ENCODE measurements at places on chromosomes 11 and 22.

DNA sequence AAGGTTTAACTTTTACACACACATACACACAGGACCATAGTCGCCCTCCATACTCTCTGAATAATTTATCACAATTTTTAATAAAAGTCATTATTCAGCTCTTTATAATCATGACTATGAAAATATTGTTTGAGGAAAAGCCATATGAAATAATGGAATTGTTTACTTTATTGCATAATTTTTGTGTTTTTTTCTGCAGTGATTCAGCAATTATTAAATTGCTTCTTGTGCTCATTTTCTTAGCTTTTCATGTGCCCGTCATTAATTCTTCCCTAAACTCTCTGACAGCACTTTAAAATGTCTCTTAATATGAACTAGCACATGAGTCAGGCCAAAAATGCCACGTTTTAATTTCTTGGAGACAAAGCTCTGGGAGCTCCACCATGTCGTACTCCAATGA lies 77.5 kb upstream of the ALX4 start:
- no peak for DNase-seq

DNA sequence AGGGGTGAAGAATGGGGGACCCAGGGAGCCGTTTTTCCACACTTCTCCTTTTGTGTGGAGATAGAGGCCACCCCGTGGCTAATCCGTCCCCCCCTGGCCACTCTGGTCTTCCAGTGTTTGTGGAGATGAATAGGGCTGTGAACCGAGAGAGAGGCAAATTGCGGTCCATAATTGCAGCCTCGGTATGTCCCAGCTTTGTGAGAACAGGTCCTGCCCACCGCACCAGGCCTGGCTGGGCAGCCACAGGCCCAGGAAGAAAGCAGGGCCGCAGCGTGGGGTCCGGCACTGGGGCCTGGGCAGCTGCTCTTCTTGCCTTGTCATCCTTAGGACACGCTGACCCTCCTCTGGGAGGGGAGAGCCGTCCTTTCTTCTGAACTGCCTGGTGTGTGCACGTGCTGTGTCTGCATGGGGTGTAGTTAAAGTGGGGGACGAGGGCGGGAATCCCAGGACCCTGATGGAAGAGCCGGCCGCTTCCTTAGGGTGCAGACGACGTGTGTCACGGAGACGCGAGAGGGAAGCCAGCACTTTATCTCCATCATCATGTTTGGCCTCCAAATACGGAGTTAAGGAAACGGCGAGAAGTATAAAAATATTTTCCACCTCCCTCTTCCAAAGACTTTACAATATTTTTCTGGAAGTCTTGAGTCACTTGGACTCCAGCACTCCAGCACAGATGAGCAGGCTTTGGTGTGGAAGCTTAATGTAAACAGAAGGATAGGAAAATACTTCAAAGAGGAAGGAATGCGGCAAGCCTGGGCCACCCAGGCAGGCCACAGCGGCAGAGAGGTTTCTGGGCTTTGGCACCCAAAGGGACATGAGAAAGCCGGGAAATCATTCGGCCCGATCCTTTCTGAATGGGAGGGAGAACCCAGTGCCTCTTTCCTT lies 1248.4 kb downstream of the BRD1 start:
- no peak for DNase-seq

DNA sequence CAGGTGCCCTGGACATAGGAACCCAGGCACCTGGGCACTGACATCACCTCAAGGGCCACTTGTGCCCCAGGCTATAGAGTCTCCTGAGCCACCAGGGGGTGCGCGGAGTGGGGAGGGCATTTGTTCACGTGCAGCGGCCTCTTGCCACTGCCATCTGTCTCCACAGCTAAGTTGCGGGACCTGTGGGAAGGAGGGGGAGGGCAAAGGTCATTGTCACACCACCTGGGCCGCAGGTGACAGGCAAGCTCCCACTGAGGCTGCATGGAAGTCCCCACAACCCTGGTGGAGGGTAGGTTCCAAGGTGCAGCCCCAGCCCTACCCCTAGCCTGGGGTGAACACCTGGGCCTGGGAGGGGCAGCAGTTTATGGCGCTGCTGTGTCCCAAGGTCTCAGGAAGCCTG lies 79.5 kb downstream of the PIWIL3 start:
- DNase-seq, result no peak

DNA sequence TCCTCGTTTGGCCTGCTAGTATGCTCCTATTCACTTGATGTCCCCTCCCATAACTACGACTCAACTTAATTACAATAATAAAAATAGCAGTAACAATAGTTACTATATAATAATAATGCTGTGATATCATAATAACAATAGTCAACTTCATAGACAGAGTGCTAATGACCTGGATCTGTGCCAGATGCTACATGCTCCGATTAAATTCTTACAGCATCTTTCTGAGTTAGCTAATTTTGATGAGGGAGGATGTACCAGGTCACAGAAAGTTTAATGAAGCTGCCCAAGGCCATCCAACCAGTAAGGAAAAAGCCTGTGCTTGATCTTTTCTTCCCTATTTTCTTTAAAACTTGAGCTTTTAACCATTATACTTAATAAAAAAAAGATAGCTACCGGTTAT lies 413.4 kb upstream of the LRRC4C start:
- DNase-seq, result no peak

DNA sequence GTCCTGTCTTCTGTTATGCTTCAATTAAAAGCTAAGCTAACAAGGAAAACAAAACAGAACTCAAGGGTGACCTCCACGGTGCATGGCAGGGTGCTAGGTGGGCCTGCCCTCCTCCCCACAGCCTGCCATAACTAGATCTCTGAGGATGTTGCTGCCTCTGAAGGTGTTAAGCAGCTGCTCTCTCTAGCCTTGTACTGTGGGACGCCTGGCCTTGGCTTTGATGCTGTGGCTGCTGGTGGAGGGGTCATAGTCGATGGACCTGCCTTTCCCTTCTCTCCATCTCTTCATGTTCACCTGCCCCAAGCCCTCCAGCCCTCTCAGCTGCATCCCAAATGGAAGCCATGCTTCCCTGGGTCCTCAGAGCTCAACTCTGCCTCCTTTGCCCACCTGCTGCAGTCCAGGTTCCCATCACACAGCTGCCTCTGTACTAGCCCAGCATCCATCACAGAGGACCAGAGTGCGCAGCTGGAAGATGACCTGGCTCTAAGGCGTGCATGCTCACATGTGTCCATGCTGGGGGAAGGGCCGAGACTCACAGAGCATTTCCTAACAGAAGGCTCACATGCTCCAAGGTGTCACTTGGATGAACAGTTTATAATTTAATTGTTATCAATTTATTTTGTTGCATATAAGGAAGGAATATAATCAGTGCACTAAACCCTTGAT lies 180.3 kb upstream of the E2F8 start:
- no peak for DNase-seq

DNA sequence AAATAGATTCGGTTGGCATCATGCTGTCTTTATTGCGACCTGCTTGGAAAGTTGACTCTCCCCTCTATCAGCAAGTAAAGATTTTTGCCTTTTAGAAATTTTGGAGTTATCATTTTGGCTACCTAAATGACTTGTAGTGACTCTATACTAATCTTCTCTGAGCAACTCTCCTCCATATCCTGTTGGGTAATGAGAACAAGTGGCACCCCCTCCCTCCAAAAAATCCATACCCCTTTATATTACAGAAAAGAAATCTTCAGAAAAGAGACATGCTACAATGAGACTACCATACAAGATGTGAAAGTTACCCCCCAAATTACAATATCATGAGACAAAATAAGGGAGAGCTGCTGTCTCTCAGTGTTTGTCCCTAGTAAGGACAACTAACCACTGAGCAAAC lies 1.2 kb downstream of the JAML start:
- no peak for DNase-seq

DNA sequence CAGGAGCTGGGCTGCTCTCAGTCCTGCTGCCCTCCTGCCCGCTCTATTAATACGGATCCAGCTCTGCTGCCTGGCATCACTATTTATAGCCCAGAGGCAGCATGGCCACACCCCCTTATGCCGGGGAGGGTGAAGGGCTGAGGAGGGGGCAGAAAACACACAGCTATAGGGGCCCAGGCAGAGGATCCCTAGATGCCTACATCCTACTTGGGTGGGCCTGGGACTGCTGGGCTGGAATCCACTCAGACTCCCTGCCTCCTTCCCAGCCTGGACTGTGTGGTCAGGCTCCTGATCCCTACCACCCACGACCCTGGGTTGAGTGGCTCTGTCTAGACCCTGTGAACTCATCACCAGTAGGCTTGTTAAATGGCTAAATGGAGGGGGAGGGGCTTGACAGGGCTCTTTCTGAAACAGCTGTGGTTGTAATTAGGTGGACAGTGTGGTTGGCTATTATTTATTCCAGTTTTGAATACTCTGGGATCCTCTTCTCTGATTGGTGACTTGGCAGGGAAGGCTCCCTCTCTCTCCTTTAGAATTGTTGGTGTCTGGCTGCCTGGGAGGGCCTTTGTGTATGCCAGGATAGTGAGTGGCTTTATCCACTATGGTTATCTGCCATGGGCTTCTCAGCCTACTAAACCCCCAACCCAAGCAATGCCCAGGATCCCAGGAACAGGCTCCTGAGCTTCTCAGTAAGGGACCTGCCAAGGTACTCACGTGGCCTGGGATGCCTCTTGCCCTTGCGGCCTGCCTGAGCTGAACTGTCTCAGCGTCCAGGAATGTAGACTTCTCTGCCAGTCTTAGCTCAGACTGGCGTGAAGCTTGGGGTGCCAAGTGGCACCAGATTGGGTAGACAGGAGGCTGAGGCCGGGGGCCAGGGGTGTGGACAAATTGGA lies 15.2 kb downstream of the PHLDB1 start:
- DNase-seq, result no peak

GRCh38 chr11:8040921-8041285 lies 40.1 kb upstream of the TUB start:
- DNase-seq, result no peak

GRCh38 chr11:96096360-96096759 lies 172.5 kb upstream of the MTMR2 start:
- DNase-seq, result no peak

DNA sequence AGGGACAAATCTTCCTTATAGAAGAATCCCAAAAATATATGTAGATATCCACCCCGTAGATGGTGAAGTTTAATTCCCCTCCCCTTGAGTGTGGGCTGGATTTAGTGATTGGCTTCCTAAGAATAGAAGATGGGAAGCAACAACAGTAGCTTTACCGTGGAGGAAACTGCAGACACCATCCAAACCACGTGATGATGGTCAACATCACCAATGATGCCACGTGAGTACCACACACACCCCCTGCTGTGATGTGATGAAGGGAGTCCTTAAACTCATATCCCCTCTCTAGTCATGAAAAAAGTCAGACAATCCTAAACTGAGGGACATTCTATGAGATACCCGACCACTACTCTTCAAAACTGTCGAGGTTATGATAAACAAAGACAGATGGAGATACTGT lies 76.4 kb upstream of the SLC22A12 start:
- no peak for DNase-seq

DNA sequence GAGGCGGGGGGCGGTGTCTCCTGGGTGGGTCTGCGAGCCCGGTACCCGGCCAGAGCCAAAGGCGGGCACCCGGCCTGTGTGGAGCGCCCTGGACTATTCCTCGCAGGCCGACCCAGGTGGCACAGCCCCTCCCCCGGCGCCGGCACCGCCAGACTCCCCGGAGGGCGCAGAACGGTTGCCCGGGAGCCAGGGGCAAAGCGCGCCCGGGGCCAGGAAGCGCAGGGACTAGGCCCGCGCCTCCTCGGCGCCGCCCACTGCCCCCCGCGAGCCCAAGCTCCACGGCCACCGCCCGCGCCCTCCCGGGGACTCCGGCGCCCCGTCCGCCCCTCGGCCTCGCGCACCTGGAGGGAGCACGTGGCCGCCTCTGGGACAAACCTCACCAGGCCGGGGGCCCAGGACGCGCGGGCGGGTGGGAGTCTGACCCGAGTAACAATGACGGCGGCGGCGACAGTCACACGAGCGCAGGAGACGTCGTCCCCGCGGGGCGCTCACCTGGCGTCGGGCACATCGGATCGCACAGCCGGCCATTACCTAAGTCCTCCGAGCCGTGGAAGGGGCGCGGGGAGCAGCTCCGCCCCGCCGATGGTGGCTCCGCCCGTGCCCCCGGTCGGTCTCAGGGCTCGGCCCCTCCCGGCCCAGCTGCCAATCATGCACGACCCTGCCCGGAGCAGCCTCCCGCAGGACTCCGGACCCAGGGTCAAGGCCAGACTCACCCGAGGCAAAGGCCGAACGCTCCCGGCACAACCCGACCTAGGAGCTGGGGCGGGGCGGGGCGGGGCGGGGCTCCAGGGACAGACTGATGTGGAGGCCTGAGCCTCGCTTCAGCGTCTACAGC lies 7.4 kb downstream of the PLXNB2 start:
- DNase-seq, result no peak
